Hematopoietic multipotent progenitor cell treated with erythropoietin and hydrocortisone succinate and interleukin-3 and kit ligand, for 4 days (in vitro differentiated cells): ENCODE measurements at places on chromosomes 6 and 20.
A peak's percentile ranks its signal among the peaks of the same experiment; 100 is the strongest.

GRCh38 chr6:84061613-84062398 lies 28.2 kb downstream of the MRAP2 start:
- no peak for DNase-seq

DNA sequence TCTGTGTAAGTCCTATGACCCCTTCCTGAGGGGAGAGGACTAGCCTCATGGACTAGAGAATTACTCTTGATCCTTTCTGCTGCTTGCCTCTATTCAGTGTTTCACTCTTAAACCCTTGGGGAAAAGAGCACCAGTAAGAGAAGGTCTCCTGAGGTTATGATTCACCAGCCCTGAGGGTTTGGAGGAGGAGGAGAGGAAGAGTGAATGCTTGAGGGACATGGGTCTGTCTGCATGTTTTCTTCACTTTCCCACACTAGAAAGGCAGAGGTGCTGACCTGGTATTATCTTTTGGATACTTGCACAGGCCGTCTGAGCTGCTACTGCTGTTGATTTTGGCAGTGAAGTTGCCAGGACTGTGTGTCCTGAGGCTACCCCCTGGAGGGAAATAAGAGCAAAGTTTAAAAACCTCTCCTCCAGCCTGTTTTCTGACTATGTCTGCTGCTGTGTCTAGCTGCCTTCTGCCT lies 78.3 kb downstream of the CD109 start:
- no peak for DNase-seq

GRCh38 chr6:83055366-83055964 lies 10.2 kb downstream of the UBE3D start:
- DNase-seq: peak; percentile 67

DNA sequence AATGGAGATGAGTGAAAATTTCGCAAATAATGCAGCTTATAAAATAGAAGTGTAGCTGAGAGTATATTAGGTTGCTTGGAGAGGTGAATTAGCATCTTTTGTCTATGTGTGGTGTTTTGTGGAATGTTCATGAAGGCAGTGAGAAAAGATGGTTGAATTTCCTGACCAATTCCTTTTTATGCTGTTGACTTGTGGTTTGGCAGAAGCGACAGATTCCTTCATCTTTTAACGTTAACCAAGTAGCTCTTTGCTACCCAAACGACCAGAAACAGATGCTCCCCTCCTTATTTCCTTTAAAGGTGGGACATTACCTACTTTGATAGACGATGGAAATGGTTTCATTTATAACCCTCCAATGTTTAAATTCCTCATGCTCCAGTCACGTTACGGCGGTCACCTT lies 390.5 kb downstream of the QKI start:
- DNase-seq: no peak

- DNase-seq: no peak
Observed at GRCh38 chr20:10897336-10897735, 223.5 kb upstream of the JAG1 start.

DNA sequence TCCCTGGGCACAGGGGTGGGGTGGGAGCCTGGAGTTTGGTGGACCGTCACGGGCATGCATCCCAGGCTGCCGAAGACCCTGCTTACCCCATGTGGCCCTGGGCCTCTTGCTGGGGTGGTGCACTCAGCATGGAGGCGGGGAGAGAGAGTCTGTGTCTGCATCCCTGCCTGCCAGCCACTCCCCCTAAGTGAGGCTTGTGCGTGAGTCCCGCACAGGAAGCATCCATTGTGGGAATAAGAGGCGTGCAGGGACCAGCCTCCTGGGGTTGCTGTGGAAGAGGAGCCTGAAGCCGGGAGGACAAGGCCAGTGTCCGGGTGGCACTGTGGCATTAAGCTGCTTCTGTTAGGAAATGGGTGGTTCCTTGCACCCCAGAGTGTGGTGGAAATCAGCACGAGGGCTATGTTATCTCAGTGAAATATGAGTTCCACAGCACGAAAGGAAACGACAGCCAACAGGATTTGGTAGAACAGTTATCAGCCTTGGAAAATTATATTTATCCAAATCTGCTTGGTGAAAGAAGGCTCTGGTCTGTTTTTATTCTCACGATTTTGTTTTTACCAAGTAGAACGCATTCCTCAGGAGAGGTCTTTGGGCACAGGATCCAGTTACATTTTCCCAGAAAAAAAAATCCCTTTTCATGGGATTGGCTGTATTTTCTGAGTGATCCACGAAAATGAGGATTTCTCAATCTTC lies 35.7 kb downstream of the CDH4 start:
- DNase-seq: no peak

GRCh38 chr6:23413327-23414050 lies 712.5 kb upstream of the NRSN1 start:
- no peak for DNase-seq

GRCh38 chr20:36773597-36774390 lies at the start of gene DSN1:
DSN1 (minus strand) TSS chr20:36773763; CDS start chr20:36771458, 2,305 bp downstream.
- peak; percentile 99 for DNase-seq

GRCh38 chr6:50707652-50708300 lies 5.5 kb upstream of the TFAP2D start:
- no peak for DNase-seq

GRCh38 chr6:33983109-33983716 lies 162.7 kb downstream of the GRM4 start:
- DNase-seq: peak; percentile 49

DNA sequence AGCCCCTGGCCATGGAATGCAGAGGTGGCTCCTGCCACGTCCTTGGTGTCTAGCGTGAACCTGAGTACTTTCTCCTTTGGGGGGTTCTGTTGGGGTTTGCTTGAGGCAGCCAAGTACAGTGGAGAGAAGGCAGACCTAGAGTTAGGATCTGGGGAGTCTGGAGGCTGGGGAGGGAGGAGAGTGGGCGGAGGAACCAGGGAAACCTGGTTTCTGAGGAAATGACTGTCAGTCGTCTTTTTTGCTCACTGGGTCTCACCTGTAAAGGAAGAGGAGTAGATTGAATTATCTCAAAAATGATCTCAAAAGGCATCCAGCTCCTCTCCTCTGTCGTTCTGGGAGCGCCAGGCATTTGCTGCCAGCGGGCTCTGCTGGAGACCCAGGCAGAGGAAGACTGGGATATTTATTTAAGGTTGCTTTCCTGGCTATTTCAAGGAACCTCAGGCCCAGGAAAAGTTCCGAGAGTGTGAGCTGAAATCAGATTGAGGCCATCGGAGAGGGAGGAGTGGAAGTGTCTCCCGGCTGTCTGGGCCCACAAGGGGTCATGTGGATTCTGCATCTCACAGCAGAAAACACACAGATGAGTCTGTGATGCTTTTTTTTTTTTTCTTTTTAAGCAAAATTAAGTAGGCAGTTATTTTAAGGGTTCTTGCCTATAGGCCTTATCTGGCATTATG lies 16.1 kb downstream of the EPB41L1 start:
- DNase-seq: no peak

GRCh38 chr6:31243508-31243907 lies 28.4 kb downstream of the HLA-C start:
- peak; percentile 34 for DNase-seq

DNA sequence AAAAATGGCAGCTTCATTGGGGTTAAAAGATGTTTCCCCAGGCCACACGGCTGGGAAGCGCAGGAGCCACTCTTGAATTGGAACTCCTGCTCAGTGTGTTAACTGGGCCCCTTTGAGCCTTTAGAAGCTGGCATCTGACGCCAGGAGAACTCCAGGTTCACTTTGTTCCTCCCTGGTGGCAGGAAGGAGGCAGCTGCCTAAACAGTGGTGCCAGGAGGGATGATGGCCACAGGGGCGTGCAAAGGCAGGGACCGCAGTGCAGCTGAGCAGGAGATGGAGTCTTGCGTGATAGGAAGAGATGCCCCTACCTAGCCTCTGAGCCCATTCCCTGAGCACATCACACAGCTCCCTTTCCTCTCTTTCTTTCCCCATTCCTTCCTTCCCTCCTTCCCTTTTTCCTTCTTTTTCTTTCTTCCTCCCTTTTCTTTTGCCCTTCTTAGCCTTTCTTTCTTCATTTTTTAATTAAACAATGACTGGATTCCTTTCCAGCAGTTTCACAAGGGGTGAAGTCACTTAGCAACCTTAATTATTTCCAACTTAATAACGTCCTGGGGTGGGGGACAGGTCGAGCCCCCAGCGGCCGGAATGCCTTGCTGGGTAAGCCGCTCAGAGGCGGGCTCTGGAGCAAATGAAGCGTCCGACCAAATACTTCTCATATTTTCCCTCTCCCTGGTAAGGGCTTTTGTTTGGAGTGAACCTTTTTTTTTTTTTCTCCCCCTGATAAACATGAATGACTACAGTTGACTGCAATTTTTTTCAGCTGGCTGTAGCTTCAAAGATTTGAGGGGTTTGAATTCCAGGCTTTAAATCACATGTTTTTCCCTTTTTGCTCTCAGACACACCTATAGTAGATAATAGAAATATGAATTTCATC lies 20.8 kb upstream of the BMP7 start:
- DNase-seq: no peak
